ENCODE measurements at places on chromosomes 7 and 10. TPM values are rescaled to one million over a fixed set of nuclear protein-coding genes. Genes with fewer than 3 reads are reported as not detected.

Gene IFIT2
- 7.1 TPM for polyA plus RNA-seq

Gene OGDHL
- polyA plus RNA-seq, result 48.1 TPM

Gene IMMP2L
- polyA plus RNA-seq, result 50.0 TPM

Gene SPDYE3
- 8.1 TPM for polyA plus RNA-seq

Gene MEOX2
- polyA plus RNA-seq, result 3.5 TPM

Gene FRAT1
- 3.8 TPM for polyA plus RNA-seq

Gene PRSS37
- polyA plus RNA-seq, result 0.81 TPM

Gene GJD4
- 0.21 TPM for polyA plus RNA-seq

Gene LANCL2
- polyA plus RNA-seq, result 27.3 TPM

Gene HOXA3
- 39.5 TPM for polyA plus RNA-seq

Gene THSD7A
- 82.9 TPM for polyA plus RNA-seq

Gene BNIP3
- polyA plus RNA-seq, result 92.5 TPM

Gene GATA3
- polyA plus RNA-seq, result 101 TPM

Gene POMZP3
- 22.6 TPM for polyA plus RNA-seq

Gene SOSTDC1
- polyA plus RNA-seq, result 50.0 TPM

Gene SCRN1
- polyA plus RNA-seq, result 63.1 TPM

Gene EBLN1
- polyA plus RNA-seq, result not detected

Gene PWWP2B
- polyA plus RNA-seq, result 12.5 TPM

Gene GDF10
- 2.3 TPM for polyA plus RNA-seq

Gene UCN3
- 1.4 TPM for polyA plus RNA-seq

Gene ATOH7
- polyA plus RNA-seq, result 2.6 TPM
